SK-N-SH (cell line): ENCODE measurements at places on chromosomes 5 and 9. TPM values are rescaled to one million over a fixed set of nuclear protein-coding genes. Genes with fewer than 3 reads are reported as not detected.

The ALG2 gene
- polyA plus RNA-seq: 31.6 and 35.6 TPM in 2 replicates

The NIPSNAP3A gene
- polyA plus RNA-seq: 29.2 and 48.9 TPM in 2 replicates

The MOB3B gene
- 0.90 and 1.2 TPM in 2 replicates for polyA plus RNA-seq

The NEUROG1 gene
- not detected in 2 replicates for polyA plus RNA-seq

The RABL6 gene
- 40.0 and 43.6 TPM in 2 replicates for polyA plus RNA-seq

The ABL1 gene
- polyA plus RNA-seq: 23.5 and 24.6 TPM in 2 replicates

The MAMDC2 gene
- not detected in 2 replicates for polyA plus RNA-seq

The CRHBP gene
- not detected in 2 replicates for polyA plus RNA-seq

The RNF145 gene
- polyA plus RNA-seq: 34.3 and 36.1 TPM in 2 replicates

The PTGDS gene
- polyA plus RNA-seq: not detected in 2 replicates
